ENCODE measurements at places on chromosomes 16 and 17.

GRCh38 chr16:53821487-53821886 is 117.5 kb downstream of the FTO start:
- no peak for DNase-seq

DNA sequence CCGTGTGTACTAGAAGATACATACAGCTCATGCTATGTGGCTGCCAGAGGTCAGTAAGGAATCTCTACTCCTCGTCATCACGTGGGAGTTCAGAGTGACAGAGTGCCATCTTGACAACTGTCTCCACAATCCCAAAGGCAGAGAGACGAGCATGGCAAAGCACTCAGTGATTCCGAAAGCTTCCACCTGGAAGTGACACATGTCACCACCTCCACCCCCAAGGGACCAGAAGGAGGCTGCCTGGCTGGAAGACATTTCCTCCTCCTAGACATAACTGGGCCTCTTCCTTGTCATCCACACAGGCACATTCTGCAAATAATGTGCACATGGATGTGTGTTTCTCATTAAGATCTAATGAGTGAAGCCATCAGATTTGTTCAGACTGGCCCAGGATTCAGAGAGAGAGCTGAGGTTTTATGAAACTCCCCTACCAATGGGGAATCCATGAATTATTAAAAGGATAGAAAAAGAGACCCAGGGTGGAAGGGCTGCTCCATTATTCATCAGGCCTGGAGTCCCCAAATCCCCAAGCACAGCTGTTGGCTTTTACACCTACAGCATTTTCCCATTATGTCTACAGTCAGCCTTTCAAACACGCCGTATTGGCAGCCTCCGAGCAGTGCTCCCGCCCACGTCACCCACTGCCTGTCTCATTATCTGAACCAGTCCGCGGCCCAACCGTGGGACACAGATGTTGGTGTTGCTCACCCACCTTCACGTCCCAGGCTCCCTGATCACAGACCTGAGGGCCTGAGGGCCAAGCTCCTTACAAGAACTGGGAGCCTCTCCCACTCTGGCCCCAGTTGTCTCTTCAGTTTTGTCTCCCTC is 3.3 kb upstream of the CACNG5 start:
- DNase-seq: no peak

GRCh38 chr17:39239640-39240314 is 14.0 kb upstream of the STAC2 start:
- peak; percentile 64 for DNase-seq

GRCh38 chr17:81552244-81553017 is at the start of gene FAAP100:
FAAP100 (minus strand) TSS chr17:81552353; CDS start chr17:81552330, 23 bp downstream.
- peak; percentile 86 for DNase-seq

DNA sequence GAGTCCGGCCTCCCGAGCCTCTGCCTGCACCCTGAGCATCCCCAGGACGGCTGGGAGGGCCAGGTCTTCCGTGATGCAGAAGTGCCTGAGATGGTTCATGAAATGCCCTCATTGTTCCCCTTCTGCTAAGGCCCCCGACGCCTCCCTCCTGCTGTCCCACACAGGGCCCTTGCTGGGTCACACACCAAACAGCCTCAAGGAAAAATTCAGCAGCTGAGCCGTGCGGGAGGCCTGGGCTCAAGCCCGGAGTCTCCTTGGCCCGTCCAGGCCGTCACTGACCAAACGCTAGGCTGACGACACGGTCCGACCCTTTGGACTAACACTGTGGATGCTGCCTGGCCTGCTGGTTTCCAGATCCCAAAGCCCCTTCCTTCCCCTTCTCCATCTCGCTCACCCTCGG is 90.2 kb downstream of the RTN4RL1 start:
- no peak for DNase-seq

GRCh38 chr16:84373907-84374489 is 5.7 kb downstream of the ATP2C2 start:
- DNase-seq: no peak

DNA sequence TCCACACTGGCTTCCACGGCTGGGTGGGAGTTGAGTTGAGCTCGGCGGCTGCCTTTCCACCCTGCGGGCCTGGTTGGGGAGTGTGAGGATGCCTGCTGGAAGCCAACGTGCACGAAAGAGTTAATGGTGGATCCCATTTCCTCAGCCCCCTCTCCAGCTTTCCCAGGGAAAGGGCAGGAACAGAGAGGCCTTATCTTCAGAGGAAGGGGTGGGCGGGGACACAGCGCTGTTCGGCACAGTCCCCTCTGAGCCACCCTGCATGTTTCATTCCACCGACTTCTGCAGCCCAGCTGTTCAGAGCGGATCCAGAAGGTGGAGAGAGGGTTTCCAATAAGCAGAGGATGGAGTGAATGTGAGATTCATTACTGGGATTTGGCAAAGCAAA is 295.3 kb downstream of the SEC14L1 start:
- DNase-seq: peak; percentile 89

DNA sequence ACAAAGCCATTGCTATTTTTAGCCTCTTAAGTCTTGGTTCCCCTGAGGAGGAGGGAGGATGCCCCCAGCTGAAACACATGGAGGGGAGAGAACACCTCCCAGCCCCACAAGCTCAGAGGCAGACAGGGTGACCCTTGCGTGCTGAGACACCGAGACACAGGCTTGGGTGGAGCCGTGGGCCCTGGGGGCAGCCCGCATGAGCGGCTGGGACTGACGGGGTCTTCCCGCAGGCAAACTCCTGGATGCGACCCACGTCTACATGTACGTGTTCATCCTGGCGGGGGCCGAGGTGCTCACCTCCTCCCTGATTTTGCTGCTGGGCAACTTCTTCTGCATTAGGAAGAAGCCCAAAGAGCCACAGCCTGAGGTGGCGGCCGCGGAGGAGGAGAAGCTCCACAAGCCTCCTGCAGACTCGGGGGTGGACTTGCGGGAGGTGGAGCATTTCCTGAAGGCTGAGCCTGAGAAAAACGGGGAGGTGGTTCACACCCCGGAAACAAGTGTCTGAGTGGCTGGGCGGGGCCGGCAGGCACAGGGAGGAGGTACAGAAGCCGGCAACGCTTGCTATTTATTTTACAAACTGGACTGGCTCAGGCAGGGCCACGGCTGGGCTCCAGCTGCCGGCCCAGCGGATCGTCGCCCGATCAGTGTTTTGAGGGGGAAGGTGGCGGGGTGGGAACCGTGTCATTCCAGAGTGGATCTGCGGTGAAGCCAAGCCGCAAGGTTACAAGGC is 9.8 kb downstream of the SLC16A3 start:
- peak; percentile 24 for DNase-seq

DNA sequence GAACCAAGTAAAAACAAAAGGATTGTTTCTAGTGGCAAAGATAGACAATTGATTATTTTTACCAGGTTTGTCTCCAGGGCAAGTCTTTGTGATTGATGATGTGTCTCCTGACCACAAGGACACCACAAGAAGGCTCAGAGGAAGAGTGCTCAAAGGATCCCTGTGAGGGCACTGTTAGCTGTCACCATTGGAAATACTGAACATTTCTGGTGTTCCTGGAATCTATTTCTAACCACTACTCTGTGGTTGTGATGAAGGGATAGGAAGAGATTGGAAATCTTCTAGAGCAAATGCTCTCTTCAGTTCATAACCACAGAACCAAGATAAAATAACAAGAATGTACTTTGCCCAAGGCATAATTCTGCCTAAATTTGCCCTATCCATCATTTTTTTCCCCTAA is 15.3 kb downstream of the RNF43 start:
- no peak for DNase-seq

GRCh38 chr17:29710520-29710884 is 87.8 kb upstream of the CORO6 start:
- no peak for DNase-seq

- DNase-seq: no peak
Measured at GRCh38 chr16:11325404-11326083, 19.7 kb upstream of the RMI2 start.

- no peak for DNase-seq
Measured at GRCh38 chr16:77067900-77068299, 123.1 kb upstream of the MON1B start.

DNA sequence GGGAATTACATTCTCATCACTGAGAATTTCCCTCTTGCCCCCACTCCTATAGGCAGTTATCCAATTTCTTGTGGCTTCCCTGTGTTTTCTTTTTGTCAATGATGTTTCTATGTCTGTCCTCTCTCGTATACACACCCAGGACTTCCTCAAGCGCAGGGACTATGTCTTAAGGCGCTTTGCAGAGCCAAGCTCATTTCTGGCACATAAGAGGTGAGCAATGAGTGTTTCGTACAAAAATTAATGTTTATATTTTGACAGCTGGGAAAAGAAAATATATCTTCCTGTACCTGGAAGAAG is 947 bp downstream of the DDX42 start:
- no peak for DNase-seq

- no peak for DNase-seq
Measured at GRCh38 chr16:15854906-15855703, 1.7 kb downstream of the MYH11 start.

DNA sequence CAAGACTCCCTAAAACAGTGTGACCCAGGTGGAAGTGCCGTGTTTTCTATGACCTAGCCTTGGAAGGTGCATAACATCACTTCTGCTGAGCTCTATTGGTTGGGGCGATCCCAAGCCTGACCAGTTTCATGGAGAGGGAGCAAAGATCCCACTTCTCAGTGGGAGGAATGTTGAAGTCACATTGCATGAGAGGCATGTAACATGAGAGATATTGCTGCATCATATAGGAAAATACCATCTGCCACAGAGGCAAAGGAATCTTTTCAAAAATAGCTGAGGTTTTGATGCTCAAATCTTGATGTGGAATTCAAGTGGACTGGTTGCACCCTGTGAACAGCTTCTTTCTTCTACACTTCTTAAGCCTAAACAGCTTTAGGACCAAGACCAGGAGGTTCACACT is 56.4 kb upstream of the NLRP1 start:
- DNase-seq: no peak

DNA sequence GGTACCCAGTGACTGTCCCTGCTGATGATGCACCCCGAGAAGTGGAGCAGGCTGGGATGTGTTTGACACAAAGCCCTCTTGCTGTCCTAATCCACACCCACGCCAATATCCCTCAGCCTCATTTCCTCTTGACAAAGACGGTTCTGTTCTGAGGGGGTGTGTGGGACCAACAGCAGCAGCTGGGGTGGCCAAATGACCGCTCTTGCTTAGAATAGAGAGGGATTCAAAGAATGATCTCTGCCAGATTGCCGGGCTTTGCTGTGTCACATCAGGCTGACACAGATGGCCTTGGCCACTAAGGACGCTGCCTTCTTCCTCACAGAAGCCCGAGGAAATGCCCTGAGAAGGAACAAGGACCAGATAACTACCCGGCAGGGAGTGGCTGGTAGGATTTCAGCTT is 250.7 kb downstream of the NTN1 start:
- no peak for DNase-seq

DNA sequence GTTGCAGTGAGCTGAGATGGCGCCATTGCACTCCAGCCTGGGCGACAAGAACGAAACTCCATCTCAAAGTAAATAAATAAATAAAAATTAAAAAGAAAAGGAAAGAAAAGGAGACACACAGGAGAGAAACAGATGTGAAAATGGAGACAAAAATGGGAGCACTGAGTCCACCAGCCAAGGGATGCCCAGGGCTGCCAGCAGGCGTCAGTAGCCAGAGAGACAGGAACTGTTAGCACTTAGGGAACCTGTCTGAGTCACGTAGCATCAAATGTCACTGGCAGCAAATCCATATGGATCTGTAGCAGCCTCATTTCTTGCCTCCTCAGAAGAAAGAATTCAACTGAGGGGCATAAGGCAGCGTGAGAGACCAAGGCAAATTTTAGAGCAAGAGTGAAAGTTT is 79.7 kb downstream of the CYLD start:
- no peak for DNase-seq

GRCh38 chr16:11734025-11734652 is 8.5 kb downstream of the TXNDC11 start:
- DNase-seq: no peak

DNA sequence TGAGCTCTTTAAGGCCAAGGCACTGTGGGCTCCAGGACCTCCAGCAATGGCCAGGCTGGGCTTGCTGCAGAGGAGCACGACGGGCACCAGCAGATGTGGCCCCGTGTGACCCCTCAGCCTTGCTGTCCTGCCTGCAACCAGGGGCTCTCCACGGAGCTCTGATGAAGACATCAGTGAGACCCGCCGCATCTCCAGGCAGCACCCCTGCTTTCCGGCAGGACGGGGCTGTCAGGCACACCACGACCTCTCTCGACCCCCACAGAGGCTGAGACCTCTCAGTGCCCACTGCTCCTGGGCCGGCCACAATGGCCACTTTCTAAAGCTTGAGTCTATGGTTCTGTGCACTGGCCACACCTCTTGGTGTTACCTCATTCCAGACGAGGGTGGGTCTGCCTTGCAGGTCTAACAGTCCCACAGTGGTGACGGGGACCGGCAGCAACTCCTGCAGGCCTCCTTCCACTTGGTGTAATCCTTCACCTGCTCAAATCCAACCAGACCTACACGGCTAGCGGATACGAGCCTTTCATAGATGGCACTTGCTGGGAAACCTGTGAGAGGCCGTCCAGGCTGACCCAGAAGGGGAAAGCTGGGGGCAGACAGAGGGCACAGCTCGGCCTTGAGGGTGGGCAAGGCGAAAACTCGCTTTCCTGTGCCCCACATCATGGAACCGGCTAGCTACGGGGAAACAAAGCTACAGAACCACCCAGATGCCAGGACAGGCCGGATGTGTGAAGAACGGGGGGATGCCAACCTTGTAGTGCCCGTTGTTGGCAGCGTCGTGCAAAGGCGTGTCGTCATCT is 70.5 kb downstream of the ZNF778 start:
- DNase-seq: no peak

GRCh38 chr16:85891776-85892166 is 7.2 kb upstream of the IRF8 start:
- no peak for DNase-seq

- peak; percentile 25 for DNase-seq
Measured at GRCh38 chr16:6643080-6643686, 689.5 kb upstream of the RBFOX1 start.

All from BE2C (cell line).